ENCODE measurements at places on chromosomes 16 and 17.

- no peak for DNase-seq
Measured at GRCh38 chr17:16005636-16006035, 6.0 kb downstream of the TTC19 start.

- DNase-seq, result no peak
Measured at GRCh38 chr17:57920916-57921703, 34.1 kb downstream of the CUEDC1 start.

DNA sequence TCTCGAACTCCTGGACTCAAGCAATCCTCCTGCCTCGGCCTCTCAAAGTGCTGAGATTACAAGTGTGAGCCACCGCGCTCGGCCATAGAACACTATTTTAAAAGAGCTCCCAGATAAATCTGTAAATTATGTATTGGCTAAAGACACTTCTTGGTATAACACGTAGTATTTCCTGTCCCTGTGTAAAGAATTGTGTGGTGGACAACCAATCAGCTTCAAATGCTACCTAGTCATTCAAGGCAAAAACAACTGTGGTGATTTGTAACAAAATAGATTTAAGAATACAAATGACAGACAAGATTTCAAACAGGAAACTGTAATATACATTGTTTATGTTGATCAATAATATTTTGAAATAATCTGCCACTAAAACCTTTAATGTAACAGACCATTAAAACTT, 14.6 kb downstream of the CRLF3 start:
- DNase-seq, result no peak

GRCh38 chr17:78342449-78343186, 17.3 kb downstream of the SOCS3 start:
- no peak for DNase-seq

DNA sequence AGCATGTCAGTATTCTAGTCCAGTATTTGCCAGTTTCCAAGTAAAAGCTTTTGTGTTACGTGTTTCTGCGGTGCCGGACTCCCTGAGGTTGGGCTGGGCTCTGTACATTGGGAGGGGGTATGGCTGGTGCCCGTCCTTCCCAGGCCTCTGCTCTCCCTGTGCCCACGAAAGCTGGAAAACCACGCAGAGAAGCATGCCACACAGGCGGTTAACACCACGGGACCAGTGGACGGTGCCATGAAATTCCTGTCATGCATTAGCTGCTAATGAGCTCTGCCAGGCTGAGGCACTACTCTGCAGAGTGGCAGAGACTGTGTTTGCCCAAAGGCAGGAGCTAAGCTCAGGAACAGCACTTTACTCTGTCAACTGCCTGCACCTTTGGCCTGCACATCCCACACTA, 8.1 kb downstream of the SMIM5 start:
- no peak for DNase-seq

DNA sequence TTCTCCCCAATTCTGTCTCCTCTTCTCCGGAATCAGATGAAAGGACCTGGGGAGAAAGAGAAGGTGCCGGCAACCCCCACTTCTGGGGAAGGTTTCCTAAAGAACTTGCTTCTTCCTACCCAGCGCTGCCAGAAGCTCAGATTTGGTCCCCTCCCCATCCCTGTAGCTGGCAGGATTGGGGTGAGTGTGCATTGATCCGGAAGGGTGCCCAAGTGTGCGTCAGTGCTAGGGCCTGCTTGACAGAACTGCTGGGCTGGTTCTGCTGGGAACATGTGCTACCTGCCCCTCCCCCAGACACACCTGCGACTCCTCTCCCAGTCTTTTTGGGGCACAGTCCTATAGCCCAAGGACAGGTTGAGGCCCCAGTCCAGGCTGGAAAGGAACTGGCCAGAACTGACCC, 3.3 kb downstream of the ARL4D start:
- DNase-seq, result no peak

GRCh38 chr17:28646039-28646754, 1.2 kb upstream of the BLTP2 start:
- DNase-seq, result no peak

GRCh38 chr16:12239226-12239625, 262.7 kb downstream of the SNX29 start:
- DNase-seq, result no peak

- no peak for DNase-seq
Measured at GRCh38 chr17:50447870-50448595, 20.6 kb downstream of the CHAD start.

DNA sequence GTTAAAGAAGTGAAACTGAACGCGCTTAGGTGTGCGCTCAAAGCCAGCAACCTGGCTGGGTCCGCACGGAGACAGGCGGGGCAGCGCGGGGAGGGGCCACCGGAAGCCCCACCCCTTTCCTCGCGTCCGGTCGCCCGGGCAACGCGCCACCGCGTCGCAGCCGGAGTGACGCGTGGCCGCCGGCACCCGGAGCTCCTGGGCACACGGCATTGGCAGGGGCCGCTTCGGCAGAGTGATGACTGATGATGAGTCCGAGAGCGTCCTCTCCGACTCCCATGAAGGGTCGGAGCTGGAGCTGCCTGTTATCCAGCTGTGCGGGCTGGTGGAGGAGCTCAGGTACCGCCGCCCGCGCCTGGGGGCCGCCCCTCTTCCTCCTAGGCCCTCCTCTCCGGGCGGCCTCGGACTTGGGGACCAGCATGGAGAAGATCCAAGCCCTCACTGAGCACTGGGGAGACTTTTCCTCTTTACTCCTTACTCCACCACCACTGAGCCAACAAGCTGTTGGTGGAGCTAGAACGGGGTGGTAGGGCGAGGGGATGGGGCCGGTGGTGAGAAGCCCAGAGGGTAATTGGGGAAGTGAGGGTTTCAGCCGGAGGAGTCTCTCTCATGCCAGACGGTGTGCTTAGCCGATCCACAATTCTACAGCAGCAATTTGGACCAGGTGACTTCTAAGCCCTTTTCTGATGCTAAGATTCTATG, 44.9 kb downstream of the PRSS54 start:
- DNase-seq, result peak; percentile 78

DNA sequence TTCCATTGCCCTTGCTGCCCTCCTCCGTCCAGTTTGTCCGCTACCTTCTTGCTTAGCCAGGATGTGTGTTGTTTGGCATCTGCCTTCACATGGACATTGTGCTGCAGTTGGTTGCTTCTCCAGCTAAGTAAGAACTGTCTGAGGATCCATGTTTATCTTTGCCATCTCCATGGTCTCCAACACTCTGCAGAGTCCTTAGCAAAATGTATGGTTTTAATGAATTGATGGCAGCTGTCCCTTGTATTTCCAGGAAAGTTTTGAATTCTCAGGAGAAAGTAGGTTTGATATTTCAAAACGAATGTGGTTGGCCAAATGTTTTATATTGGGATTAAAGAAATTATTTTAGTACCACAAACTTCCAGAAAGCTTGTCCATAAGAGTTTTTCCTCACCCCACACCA, 160.9 kb downstream of the SPECC1 start:
- DNase-seq, result no peak

GRCh38 chr16:88807626-88808453, 3.9 kb downstream of the APRT start:
- no peak for DNase-seq

GRCh38 chr16:15041271-15042004, 14.4 kb downstream of the NTAN1 start:
- DNase-seq, result no peak

DNA sequence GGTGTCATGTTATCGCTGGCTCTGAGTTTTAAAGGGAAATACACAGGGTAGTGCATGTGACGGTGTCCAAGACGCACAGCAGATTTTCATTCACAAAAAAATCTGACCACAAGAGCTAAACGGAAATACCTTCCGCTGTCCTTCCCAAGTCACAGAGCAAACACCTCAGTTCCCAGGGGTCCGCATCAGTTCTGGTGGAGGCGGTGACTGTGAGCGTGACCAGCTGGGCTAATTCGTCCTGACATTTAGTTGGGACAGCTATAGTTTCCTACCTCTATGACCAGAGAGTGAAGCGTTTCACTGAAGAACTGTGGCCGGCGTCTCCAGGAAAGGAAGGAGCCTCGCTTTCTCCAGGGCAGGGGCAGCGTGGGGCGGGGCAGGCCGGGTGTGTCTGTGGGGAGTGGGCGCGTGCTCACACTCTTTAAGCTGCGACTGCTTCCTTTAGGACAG, 10.5 kb upstream of the FASN start:
- no peak for DNase-seq

- no peak for DNase-seq
Measured at GRCh38 chr16:11675561-11676511, 7.6 kb downstream of the SNN start.

GRCh38 chr17:45970659-45971058, 28.4 kb upstream of the STH start:
- no peak for DNase-seq

DNA sequence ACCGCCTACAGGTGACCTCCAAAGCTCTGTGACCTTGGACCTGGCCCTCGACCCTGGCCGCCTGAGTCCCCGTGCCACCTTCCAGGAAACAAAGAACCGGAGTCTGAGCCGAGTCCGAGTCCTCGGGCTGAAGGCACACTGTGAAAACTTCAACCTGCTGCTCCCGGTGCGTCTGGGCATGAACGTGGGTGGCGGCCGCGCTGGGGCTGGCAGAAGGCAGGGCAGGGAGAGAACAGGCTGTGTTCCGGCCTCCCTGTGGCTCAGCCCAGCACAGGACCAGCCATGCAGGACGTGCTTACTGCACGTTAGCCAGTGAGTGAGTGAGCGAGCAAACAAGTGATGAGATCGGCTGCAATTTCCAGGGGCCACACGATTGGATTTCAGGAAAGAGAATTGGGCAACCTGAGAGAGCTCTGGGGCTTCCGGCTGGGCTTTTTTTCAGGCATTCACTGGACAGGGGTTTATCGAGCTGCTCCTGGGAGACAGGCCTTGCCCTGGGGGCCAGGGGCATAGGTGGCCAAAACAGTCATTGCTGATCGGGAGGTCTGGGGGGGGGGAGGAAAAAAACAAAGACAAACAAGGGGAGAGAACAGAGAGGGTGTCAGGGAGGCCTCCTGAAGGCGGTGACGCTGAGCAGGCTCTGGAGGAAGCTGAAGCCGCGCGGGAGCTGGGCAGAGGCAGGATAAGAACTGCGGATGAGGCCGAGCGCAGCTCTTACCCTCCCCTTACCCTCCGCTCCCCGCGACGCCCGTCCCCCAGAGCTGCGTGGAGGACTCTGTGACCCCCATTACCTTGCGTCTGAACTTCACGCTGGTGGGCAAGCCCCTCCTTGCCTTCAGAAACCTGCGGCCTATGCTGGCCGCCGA, 16.9 kb downstream of the ITGAX start:
- no peak for DNase-seq

DNA sequence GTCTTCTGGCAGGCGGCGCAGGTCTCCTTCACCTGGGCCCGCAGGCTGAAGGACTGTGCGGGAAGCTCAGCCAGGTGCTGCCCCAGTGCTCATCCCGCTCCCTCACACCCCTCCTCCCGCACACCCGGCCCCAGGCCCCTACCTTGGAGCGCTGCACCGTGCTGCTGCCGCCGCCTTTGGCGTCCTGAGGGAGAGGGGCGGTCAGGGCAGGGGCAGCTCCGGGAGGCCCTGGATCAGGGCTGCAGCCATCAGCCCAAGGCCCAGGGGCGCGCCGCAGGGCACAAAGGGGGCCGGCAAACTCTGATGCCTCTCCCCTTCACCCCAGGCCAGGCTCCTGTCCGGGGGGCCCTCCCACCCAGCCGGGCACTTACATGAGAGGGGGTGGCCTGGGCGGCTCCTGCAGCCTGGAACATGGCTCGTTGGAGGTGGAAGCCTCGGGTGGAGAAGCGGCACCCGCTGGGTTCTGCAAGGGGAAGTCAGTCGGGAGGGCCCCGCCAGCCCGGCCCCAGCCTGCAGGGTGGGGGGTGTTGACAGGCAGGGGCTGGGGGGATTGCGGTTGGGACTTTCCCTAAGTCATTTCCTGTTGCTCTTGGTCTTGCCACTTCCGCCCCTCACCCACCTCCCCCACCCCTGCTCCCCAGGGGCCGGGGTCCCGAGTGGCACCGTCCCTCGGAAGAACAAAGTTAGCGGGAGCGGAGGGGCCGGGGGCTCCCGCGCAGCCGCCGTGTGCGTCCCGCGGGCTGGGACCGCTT, 863 bp downstream of the LIMD2 start:
- DNase-seq, result peak; percentile 73

DNA sequence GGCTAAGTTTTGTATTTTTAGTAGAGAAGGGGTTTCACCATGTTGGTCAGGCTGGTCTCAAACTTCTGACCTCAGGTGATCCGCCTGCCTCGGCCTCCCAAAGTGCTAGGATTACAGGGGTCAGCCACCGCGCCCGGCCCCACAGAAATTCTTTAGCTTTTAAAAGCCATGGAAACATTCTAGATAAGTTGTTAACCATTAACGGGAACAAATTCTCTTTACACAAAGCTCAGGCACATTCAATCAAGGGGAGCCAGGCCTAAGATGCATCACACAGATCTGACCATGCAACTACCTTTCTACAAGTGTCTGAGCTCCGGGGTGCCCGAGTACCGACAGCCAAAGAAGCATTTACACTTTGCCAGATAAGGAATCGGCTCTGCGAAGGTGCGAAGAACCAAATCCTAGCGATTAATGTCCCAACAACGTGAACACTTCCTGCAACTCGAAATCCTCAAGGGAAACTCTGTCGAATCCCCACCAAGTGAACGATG, 1.0 kb downstream of the EMC8 start:
- no peak for DNase-seq

DNA sequence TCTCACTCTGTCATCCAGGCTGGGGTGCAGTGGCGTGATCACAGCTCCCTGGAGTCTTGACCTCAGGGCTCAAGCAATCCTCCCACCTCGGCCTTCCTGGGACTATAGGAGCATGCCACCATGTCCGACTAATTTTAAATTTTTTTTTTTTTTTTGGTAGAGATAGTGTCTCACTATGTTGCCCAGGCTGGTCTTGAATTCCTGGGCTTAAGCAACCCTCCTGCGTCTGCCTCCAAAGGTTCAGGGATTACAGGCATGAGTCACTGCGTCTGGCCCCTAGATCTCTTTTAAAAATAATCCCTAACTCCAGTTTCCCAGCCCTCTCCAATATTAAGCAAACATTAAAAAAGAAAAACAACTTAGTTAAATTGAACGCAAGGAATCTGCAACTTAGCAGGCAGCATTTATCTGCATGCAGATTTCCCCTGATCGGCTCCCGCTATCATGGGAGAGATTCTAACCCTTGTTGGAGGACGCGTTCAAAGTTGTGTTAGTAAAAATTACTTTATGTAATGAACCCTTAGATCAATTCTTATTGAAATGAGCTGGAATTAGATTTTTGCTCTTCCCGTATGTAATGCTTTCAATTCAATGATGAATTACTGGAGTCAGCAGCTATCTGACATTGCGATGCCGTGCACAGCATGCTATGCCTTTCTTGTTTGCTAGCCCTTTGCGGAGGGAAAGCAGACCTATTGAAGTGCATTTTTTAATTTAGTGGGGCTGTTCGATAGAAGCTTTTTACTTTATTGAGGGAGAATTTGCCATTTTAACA, 171.7 kb downstream of the HAPSTR1 start:
- DNase-seq, result no peak

- no peak for DNase-seq
Measured at GRCh38 chr16:50441486-50442157, 72.8 kb upstream of the BRD7 start.

GRCh38 chr16:54540525-54541180, 254.1 kb upstream of the IRX3 start:
- DNase-seq, result no peak

DNA sequence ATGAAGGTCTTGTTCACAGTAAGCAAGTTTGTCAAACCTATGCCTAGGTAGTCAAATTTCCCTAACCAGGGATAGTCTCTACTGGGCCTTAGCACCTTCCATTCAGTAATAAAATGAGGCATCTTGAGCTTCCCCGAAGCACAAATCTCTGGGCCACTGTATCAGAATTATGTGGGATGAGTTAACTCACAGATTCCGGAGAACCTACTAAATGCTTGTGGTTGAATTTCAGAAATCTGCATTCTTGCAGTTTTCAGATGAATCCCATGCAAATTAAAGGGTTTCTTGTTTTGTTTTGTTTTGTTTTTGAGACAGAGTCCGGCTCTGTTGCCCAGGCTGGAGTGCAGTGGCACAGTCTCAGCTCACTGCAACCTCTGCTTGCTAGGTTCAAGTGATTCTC, 478.8 kb upstream of the HSBP1 start:
- DNase-seq, result no peak

Measured in activated T-helper 1 cell treated with anti-CD3 and anti-CD28 coated beads, Interleukin-2, amount 50 U/mL, for 16 hours (primary cell).